Activated naive CD4-positive, alpha-beta T cell treated with anti-CD3 and anti-CD28 coated beads, Interleukin-2, amount 50 U/mL, for 16 hours (primary cell): ENCODE measurements at places on chromosomes 6 and 20.

GRCh38 chr6:162485464-162485863, 242.1 kb downstream of the PRKN start:
- DNase-seq, result no peak

GRCh38 chr6:113182370-113183141, 674.6 kb upstream of the MARCKS start:
- DNase-seq, result no peak

DNA sequence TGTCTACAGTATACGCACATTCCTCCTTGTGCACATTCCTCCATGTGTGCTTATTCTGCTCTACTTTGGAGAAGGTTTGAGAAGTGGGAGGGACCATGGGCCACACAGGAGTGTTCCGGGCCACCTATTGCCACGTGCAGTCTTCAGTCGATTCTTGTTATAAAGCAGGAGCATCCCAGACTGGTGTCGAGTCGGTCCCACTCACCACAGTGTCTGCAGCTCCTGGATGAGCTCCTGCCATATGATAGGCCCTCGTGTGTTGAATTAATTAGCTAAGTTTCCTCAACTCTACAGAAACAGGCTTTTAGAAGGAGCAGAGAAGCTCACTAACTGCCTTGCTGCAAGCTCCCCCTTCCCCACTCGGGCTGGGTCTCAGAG, 22.6 kb downstream of the ENTPD6 start:
- no peak for DNase-seq

GRCh38 chr6:31246051-31246521, 25.8 kb downstream of the HLA-C start:
- no peak for DNase-seq

- no peak for DNase-seq
Observed at GRCh38 chr6:158372574-158372973, 60.3 kb downstream of the TULP4 start.

DNA sequence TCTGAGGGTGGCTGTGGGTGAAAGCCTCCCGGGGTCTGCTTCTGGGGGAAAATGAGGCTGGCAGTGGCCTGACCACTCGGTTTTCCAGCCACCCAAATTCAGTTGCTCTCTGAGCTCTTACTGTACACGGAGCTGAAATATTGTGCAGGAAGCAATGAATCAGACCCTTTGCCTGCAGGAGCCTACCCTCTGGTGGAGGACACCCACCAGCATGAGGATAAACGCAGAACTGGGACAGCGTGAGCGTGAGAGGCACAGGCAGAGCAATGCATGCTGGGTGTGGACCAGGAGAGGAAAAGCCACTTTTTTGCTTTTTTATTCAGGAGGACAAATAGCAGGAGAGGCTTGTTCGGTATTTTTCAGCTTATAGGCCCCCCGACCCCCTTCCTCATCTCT, 298.0 kb downstream of the QKI start:
- no peak for DNase-seq
